T follicular helper cell (primary cell): ENCODE measurements at places on chromosomes 2 and 18.

DNA sequence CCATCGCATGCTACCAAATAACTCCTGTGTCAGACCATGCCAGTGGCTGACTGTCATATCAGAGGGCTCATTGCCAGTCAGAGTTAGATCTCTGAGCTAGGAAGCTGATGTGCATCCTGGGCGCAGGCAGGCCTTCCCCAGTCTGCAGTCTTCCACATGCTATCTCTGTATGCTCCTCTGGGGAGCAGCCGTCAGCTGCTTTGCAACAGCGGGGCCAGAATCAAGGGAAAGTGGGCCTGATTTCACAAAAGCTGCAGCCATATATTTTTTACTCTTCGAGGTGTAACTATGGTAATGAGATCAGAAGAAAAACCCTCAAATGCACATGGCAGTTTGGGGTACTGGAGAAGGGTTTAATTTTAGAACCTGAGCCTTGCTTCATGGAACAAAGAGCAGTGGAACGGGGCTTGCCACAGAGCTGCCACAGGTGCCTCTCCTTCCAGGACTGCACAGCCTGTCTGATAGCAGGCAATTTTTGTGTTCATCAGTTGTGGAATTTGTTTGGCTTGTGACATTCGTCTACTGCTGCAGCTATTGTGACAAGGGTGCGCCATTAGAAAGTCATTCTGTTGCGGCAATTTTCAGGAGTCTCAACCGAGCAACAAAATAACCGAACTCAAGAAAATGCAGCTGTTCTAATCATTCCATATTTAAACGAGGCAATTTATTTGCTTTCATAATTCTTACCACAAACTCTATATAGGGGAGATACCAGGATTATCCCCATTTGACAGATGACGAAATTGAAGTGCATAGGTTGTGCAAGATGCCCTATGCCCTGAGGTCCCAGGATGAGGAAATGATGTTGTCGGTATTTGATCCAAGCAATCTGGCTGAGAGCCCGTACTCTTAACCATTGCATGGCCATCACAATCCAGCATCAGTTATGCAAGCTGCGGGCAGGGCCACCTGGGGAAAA lies 109.6 kb upstream of the CYRIA start:
- DNase-seq, result no peak

GRCh38 chr2:104851291-104852089 lies 2.4 kb upstream of the POU3F3 start:
- DNase-seq, result no peak

DNA sequence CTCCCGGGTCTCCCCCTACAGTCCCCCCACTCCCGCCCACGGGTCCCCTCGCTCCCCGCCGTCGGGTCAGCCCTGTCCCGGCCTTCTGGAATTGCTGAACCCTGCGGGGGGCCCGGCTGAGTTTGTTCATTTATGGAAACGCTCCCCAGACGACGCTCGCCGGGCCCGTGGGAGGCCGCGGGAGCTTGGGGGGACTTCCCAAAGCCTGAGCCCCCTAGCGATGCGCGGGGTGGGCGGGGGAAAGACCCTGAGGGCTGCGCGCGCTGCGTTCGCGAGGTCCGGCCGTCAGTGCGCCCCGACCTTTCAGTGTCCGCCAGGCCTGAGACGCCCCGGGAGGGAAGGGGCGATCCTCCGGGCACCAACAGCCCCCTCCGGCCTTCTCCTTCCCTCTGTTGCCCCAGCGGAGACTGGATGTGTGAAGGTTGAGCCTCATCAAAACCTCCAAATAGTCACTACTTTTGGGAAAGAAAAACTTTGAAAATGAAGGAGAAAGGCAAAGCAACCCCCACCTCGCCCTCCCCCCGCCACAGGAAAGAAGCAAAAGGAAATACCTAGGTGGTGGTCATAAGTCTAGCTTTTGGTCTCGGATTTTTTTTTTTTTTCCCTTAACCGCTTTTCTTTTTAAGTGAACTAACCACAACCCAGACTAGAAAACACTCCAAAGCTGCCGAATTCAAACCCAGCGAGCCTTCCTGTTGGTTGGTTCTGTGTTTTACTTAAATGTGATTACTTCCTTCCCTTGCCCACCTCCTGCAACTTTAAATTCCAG lies 509 bp upstream of the CYS1 start:
- DNase-seq, result no peak

DNA sequence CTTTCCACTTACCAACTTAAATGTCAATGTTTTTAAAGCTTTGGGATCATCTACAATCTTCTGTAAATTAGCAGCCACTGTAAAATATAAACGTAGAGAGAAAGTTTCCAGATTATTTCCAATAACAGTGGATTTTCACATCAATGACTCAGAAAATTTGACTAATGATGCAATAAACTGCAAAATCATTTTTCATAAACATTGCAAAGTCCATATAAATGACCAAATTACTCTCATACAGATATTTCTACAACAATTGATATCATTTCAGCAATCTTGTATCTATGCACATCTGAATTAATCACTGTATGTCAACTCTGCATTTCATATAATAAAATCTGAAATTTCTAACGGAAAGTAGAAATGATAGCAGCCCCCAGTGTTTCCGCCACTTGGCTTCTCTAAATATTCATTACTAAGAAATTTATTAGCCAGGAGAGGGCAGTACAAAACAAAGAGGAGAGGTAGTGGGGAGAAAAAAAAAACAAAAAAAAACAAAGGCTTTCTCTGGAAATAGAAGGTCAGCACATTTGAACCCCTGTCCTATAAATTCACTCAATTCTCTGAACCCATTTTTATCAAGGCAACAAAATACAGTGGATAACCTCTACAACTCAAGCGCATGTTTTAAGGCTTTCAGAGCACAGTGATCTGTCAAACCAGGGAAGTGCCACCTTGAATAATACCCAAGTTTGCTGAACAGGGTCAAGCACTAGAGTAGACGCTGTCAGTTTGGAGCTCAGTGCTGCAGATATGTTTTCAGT lies 282.6 kb downstream of the STK39 start:
- DNase-seq, result no peak

- no peak for DNase-seq
These were observed 176.1 kb upstream of the ZFP36L2 start for GRCh38 chr2:43402452-43402937.

DNA sequence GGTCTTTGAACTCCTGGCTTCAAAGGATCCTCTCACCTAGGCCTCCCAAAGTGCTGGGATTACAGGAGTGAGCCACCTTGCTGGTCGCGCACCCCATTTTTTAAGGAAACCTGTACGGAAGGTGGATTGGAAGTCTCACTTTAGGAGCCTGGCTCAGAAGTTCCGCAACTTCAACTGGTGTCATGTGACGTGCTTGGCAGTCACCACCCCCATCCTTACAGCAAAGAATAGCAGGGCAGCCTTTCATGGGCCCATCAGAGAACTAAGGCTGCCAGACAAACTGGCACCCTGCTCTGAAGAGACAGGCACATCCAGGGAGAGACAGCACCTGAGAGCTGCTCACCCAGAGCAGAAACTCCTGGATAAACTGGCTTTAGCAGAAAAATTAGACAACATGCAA lies 3.3 kb upstream of the SLC66A2 start:
- no peak for DNase-seq

DNA sequence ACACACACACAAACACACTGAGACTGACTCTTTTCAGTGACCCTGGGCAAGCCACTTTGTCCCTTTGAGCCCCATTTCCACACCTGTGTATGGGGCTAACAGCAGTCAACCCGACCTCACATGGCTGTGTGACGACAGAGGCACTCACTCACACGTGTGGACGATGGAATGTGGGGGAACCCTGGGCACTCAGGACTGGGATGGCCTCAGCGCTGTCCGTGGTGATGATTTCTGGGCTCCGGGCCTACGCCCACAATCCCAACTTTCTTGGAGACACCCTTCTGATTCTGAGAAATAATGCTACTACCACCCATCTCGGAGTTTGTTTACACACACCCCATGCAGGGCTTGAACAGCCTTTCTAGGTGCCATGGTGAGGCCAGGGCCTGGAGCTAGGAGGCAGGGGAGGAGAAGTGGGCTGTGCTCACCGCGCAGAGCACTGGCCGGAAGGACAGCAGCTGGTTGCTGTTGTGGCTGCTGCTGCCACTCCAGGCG lies 1.5 kb downstream of the CRYBA2 start:
- DNase-seq, result no peak

DNA sequence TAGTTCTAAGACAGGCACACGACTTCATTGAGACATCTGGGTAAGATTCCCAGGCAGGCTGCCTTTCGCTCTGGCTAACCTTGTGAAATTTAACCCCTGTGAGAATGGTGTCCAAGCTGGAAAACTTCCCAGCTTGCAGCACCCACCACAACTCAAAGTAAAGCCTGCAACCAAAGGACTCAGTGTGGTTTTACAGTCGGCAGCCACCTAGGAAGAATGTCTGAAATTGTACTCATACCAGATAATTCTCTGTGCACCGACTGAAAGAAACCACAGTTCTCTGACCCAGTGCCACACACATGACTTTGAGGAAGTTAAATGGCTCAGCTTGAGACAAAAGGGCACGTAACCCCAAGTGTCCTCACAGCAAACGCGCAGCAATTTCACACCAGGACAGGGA lies 125.7 kb downstream of the RBMS1 start:
- no peak for DNase-seq

DNA sequence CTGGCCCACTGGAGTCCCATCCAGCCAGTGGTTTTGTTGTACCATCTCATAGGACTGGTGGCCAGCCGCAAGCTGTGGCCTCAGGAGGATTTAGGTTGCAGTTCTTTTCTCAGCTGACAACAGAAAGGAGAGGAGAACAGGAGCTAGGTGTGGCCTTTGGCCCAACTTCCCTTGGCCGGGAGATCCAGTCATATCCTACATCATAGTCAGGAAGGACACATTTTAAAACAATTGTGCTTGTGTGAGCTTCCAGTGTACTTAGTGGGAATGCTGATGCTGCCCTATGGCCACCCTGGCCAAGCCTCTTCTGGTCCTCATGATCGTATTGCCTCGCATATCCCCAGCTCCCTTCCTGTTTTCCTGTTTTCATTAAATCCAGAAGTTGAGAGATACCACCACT lies 98.1 kb downstream of the WDSUB1 start:
- DNase-seq, result no peak

GRCh38 chr2:104976603-104977120 lies 61.2 kb upstream of the MRPS9 start:
- no peak for DNase-seq

DNA sequence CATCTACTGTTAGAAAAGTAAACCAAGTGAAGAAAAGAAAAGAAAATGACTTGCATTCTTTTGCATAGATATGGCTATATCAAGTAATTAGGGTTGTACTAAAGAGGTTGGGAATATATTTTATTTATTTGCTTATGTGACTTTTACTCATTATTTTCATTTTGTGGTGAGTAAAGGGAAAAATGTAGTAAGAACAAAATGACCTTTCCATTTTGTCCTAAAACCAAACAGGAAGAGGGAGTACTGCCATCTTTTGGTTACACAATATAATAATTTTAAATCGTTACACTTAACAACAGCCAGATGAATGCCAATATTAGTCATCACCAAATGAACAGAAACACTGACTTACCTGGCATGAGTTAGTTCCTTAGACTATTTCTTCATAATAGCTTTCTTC lies 47.3 kb upstream of the NDUFV2 start:
- no peak for DNase-seq

GRCh38 chr18:5110266-5110665 lies 86.8 kb downstream of the AKAIN1 start:
- no peak for DNase-seq

- peak; percentile 2 for DNase-seq
These were observed 185.9 kb upstream of the CCDC150 start for GRCh38 chr2:196453613-196454047.
